ENCODE measurements at places on chromosomes 7 and 10. TPM values are rescaled to one million over a fixed set of nuclear protein-coding genes. Genes with fewer than 3 reads are reported as not detected.
A peak's percentile ranks its signal among the peaks of the same experiment; 100 is the strongest.

DNA sequence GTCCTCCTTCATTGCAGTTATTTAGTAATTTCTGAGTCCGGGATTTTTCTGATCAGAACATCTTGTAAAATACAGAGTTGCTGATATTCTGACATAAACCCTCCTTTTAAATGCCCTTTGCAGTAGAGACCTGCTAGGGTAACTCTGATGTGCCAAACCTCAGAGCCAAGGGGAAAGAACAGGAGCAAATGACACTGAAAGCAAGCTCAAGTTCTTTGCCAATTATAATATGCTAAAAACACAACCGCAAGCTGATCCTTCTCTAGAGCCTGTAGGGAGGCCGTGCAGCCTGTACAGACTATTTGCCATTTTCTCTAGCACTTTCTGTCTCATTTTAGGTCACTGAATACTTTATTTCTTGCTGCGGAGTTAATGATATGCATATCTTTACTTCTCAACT lies 240.4 kb downstream of the CAMK1D start:
- no peak overlapping the region for H3K27ac ChIP-seq
- no peak overlapping the region for H3K4me3 ChIP-seq
- no peaks in the 10 kb centered on the region for H3K27me3 ChIP-seq
- no peaks in the 10 kb centered on the region for H3K36me3 ChIP-seq
- no peak for DNase-seq

- H3K36me3 ChIP-seq, result no peaks in the 10 kb centered on the region
- DNase-seq, result no peak
- no peaks in the 10 kb centered on the region for H3K4me1 ChIP-seq
- H3K4me3 ChIP-seq, result no peak overlapping the region
- H3K27me3 ChIP-seq, result no peaks in the 10 kb centered on the region
Observed at GRCh38 chr10:108362296-108362695, 1197.8 kb upstream of the SORCS1 start.

SCIN gene
- total RNA-seq, result 2.1 TPM

SEPHS1 gene
- total RNA-seq, result 55.6 TPM

DNA sequence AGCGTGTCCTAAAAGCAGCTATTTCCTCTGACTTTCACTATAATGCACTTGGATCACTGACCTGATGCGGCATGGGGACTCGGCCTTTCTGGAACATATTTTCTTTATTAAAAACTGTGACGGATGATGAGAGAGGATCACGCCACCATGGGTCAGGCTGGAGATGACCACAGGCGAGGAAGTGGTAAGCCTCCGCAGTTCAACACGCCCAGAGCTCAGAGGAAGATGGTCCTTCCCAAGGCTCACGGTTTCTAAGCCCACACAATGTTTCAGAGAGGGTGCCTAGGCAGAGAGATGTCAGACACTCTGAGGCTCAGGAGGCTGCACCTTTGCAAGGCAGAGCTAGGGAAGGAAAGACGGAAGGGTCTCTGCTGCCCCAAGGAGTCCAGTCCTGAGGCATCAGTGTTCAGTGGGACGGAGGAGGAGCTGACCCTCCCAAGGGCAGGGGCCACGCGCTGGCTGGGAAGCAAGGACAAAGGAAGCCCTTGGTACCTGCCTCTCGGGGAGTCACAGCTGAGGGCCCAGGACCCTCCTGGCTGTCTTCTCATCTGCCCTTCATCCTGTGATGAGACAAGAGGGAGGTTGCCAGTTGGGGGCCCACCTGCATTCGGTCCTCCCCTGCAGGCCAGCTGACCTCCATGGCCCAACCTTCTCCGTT lies 9.5 kb downstream of the CHST15 start:
- no peak overlapping the region for H3K27ac ChIP-seq
- no peaks in the 10 kb centered on the region for H3K36me3 ChIP-seq
- H3K27me3 ChIP-seq, result peaks cover 1% of the 10 kb centered on the region
- DNase-seq, result no peak
- no peaks in the 10 kb centered on the region for H3K4me1 ChIP-seq

EPHA1 gene
- total RNA-seq, result 0.21 TPM

- H3K4me3 ChIP-seq, result no peak overlapping the region
- no peaks in the 10 kb centered on the region for H3K27me3 ChIP-seq
- 0 out of 2 replicates have a peak, but pooled peaks cover 2% of the 10 kb centered on the region for H3K4me1 ChIP-seq
Observed at GRCh38 chr10:99843310-99843709, 60.9 kb downstream of the ABCC2 start.

DNA sequence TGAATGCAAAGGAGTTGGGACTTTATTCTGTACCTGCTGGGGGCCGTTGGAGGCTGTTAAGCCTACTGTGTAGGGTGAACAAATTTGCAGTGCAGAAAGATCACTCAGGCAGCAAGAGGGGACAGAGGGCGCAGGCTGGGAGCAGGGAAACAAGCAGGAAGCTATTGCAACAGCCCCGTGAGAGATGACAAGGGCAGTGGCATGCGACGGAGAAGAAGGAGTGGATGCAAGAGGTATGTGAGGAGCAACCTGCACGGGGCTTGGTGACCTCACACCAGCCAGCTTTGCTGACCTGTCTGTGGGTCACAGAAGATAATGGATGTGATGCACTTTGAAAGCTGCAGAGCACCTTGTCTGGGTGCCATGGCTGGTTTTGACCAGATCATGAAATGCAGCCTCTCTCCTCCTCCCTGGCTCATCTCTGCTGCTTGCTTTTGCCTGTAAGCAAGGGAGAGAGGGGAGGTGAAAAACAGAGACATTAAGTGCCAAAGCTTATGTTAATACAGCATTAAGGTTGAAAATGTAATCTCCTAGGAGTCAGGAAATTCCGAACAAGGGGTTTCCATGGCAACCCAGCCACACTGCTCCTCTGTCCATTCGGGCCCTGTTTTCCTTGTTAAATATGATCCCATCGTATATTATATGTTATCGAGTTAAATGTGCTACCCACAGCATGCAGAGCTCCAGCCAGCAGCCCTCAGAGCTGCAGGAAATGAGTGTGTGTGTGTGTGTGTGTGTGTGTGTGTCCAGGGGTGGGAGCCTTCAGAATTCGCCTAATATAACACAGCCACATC lies 314.3 kb upstream of the ZMIZ1 start:
- DNase-seq, result no peak
- no peak overlapping the region for H3K27ac ChIP-seq
- H3K27me3 ChIP-seq, result peaks cover 5% of the 10 kb centered on the region
- H3K36me3 ChIP-seq, result no peaks in the 10 kb centered on the region
- no peaks in the 10 kb centered on the region for H3K4me1 ChIP-seq

- no peaks in the 10 kb centered on the region for H3K36me3 ChIP-seq
- H3K4me1 ChIP-seq, result no peaks in the 10 kb centered on the region
- no peak within 1 kb of the TSS for H3K27ac ChIP-seq
- peaks cover 51% of the 10 kb centered on the region for H3K27me3 ChIP-seq
- DNase-seq, result no peak
Observed at GRCh38 chr10:99532687-99533495, at the start of gene NKX2-3. NKX2-3 (plus strand) TSS chr10:99532942; CDS start chr10:99533132, 190 bp downstream.

DNA sequence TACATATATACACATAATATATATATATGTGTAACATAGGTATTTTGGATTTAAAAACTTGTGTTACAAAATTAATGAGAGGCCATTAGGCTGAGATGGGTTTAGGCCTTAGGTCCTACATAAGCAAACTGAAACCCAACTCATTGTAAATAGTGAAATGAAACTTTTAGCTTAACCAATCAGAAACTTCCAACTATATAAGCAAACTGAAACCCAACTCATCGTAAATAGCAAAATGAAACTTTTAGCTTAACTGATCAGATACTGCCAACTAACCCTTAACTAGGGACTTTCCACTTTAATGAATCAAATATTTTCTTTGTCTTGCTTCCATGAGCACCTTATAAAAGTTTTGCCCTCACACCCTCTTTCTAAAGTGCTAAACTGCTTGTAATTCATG lies 17.3 kb upstream of the SAMD9L start:
- no peaks in the 10 kb centered on the region for H3K36me3 ChIP-seq
- H3K27me3 ChIP-seq, result no peaks in the 10 kb centered on the region
- 0 out of 2 replicates have a peak overlapping the region, but pooled peaks have one; percentile 33 for H3K4me3 ChIP-seq
- H3K27ac ChIP-seq, result peak overlapping the region; percentile 80

DNA sequence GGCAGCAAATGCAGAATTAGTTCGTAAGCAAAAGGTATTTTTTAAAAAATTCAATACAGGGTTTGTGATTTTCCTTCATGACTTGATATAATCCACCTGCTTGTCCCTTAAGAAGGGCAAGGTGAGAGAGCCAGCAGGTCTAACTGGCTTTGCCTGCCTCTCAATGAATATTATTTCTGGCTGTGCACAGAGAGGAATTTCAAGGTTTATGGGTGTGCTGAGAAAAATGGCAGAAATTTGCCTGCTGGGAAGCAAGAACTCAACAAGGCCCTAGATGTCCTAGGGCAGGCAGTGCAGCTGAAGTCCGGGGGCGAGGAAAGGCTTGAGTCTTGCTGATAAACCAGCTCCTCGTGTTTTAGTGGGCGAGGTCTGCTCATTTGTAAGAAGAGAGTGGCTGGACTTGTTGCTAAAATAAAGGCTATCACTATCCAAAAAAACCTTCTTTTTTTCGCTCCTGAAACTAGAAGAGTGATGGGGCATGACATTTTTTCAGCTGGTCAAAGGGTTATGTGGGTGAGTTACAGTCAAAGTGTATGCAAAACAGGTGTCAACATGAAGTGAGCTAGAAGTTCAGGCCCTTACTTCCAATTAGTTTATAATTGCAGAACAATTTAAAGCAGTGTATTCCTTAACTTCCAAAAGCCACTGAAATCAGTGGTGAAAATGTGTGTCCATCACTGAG lies 385.8 kb upstream of the KLF6 start:
- H3K4me3 ChIP-seq, result no peak overlapping the region
- no peaks in the 10 kb centered on the region for H3K36me3 ChIP-seq
- DNase-seq, result peak; percentile 1
- H3K4me1 ChIP-seq, result peaks cover 7% of the 10 kb centered on the region
- no peaks in the 10 kb centered on the region for H3K27me3 ChIP-seq

PAPOLB gene
- total RNA-seq, result not detected

DNA sequence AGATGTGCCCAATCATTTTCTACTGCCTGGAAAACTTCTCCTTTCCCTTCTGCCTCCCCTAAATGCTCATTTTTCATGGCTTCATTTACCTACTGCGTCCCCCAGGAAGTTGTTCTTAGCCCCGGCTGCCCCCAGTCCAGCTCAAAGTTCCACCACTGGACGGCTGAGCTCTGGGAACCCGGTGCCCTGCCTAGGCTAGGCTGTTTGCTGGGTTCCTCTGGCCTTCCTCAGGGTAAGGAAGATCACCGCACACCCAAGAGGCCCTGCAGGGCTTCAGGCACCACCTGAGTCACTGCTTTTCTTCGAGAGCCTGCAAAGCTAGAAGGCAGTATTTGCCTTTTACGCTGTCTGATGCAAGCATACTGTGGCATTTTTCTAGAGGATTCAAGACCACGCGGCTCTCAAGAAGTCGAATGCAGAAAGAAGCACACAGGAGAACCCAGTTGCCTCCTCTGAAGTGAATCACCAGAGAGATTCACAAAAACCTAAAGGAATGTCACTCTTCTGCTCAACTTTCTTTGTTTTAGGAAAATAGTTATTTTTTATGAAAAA lies 46.7 kb upstream of the ZMIZ1 start:
- DNase-seq, result no peak
- peaks cover 14% of the 10 kb centered on the region for H3K4me1 ChIP-seq
- no peak overlapping the region for H3K4me3 ChIP-seq
- H3K36me3 ChIP-seq, result no peaks in the 10 kb centered on the region

DNA sequence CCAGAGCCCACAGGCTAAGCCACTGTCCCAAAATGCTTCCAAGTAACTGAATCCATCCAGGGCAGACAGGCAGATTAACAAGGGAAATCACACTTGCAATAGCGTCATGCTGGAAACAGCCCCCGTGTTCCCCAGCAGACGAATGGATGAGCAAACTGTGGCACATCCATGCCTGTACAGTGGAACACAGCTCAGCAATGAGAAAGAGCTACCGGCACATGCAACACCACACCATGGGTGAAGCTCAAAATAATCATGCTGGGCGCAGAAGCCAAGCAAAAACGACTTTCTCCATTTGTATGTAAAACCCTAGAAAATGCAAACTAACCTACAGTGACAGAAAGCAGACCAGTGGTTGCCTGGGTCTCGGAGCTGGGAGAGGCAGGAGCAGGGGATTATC lies 153.1 kb downstream of the SLIT1 start:
- no peak overlapping the region for H3K27ac ChIP-seq
- no peak overlapping the region for H3K4me3 ChIP-seq
- no peaks in the 10 kb centered on the region for H3K36me3 ChIP-seq
- DNase-seq, result no peak

DNA sequence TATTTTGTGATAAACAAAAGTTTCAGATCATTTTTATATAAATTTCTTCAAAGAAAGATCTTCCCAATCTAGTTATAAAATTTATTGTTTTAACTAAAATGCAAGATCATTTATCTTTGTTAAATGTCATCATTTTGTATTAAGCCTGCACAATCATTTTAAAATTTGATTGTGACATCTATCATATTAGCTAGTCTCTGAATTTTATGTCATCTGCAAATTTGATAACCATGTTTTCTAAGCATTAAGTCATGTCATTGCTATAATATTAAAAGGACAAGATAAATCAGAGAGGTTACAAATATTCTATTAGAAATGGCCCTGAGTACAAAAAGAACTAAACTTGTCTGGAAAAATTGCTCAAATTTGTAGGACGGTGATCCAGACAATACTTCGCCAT lies 175.9 kb downstream of the PTN start:
- no peaks in the 10 kb centered on the region for H3K27me3 ChIP-seq
- DNase-seq, result no peak
- no peak overlapping the region for H3K4me3 ChIP-seq
- no peaks in the 10 kb centered on the region for H3K4me1 ChIP-seq
- H3K27ac ChIP-seq, result no peak overlapping the region

GRID1 gene
- total RNA-seq, result 0.08 TPM

- H3K27me3 ChIP-seq, result no peaks in the 10 kb centered on the region
- no peak for DNase-seq
- no peaks in the 10 kb centered on the region for H3K36me3 ChIP-seq
Observed at GRCh38 chr7:18064242-18064838, 36.7 kb upstream of the PRPS1L1 start.

GRCh38 chr7:154909241-154910105 lies 93.5 kb downstream of the PAXIP1 start:
- no peak for DNase-seq
- H3K27me3 ChIP-seq, result no peaks in the 10 kb centered on the region

DNA sequence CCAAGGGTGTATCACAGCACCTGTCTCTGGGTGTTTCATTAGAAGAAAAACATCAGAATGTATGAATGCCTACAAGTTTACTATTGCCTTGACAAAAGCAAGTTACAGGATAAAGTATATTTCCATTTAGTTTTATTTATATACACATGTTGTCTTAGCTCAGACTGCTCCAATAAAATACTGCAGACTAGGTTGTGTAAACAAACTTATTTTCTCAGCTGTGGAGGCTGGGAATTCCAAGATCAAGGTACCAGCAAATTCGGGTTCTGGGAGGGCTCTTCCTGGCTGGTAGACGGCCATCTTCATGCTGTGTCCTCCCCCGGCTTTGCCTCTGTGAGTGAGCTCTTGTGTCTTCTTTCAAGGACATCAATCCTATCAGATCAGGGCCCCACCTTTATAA lies 77.1 kb upstream of the UNC5B start:
- no peak for DNase-seq
- H3K27me3 ChIP-seq, result no peaks in the 10 kb centered on the region
- H3K4me3 ChIP-seq, result no peak overlapping the region
- H3K36me3 ChIP-seq, result no peaks in the 10 kb centered on the region
- H3K4me1 ChIP-seq, result no peaks in the 10 kb centered on the region

Data from GM12878 (cell line).